ENCODE measurements at places on chromosomes 6 and 20.

DNA sequence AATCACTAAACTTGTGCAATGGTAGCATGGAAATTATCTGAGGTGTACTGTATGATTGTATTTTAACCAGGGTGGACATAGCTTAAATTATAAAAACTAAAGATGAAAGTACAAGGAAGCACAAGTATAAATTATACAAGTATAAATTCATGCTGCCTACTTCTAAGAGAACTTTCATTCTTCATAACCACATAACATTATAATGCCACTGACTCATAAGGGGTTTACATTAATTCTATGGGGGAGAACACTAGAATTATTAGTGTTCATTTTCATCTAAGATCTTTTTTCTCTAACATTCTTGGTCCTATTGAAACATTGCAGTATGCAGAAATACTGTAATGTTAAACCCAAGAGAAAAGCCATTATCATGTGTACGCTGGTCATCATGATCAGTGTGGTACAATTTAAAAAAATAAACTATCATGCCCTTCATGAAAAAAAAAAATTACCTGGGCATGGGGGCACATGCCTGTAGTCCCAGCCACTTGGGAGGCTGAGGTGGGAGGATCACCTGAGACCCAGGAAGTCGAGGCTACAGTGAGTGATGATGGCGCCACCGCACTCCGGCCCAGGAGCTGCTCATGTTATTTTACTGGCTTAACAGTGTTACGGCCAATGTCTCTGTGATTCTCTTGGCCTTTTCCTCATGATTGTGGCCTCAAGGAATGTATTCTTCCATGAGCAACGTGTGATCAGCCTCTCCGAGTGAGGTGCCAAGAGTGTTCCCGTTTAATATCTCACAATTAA, 25.9 kb upstream of the AHCY start:
- no peak for DNase-seq

- no peak for DNase-seq
Observed at GRCh38 chr6:170038708-170039107, 252.2 kb downstream of the DLL1 start.

DNA sequence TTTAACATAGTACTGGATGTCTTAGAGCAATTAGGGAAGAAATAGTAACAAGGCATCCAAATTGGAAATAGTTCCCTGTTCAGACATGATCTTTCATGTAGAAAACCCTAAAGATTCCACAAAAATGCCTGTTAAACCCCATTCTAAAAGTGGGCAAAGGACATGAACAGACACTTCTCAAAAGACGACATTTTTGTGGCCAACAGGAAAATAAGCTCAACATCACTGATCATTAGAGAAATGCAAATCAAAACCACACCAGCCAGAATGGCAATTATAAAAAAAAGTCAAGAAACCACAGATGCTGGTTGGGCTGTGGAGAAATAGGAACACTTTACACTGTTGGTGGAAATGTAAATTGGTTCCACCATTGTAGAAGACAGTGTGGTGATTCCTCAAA, 109.9 kb upstream of the MOCS1 start:
- no peak for DNase-seq

DNA sequence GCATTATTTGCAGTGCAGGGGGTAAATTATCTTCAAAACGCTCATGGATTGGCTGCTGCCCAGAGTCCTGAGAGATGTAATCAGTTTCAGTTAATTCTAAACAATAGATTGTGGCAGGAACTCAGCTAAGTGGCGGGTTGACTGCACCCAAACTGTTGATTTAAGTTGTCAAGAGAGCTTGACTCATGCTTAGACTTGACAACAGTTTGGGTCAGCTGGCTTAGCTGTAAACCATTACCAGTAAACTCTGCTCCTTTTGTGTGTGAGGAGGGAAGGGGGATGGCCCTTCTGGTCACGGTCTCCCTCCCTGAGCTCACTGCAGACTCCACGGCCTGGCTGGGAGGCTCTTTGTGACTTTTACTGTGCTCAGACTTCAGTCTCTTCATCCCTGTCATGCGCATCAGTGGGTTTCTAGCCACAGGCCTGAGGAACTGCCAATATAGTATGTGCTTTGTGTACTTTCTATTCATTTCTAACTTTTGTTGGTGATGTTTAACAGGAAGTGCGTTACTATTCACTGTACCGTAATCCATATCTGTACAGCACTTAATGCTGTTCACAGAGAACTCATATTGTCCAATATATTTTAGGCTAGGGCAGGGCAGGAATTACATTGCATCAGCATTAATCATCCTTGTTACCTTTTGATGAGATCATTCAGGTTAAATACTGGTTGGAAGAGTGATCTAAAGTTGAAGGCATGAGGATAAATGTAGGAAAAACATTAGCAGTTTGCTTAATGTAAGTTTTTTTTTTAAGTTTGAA, 488.3 kb downstream of the CDKAL1 start:
- peak; percentile 83 for DNase-seq

- DNase-seq: no peak
Observed at GRCh38 chr6:167577891-167578361, 248.8 kb upstream of the AFDN start.

DNA sequence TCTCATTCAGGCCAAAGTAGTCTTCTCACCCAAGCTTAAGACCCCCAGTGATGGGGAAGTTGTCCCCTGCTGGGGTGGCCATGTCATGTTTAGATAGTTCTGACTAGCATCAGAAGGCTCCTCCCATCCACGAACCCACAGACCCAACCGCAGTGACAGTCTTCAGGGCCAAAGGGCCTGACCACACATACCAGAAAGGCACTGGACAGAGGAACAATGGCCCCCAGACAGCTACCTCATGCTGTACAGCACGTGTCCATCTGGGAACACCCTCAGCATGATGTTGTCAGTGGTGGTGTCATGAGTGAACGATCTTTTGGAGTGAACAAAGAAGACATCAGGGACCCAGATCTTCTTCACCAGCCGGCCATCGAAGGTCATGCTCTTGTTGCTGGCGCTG, 46.3 kb downstream of the GABRR2 start:
- DNase-seq: no peak

GRCh38 chr20:35517125-35517524, 12.3 kb downstream of the C20orf173 start:
- no peak for DNase-seq

DNA sequence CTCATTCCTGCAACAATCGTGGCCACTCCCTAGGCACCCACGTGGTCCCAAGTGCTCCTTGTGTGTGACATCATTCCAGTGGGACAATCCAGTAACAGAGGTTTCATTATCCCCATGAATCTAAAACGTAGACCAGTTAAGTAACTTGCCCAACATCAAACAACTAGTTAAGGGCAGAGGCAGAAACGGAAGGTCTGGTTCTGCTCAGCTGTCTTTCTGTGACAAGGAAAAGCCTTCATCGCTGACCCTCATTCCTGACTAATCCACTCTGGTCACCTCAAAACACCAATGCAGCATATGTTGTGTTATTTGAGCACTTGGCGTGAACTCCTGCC, 261.4 kb upstream of the JARID2 start:
- DNase-seq: no peak

GRCh38 chr6:129835691-129836090, 25.4 kb downstream of the TMEM244 start:
- DNase-seq: no peak

DNA sequence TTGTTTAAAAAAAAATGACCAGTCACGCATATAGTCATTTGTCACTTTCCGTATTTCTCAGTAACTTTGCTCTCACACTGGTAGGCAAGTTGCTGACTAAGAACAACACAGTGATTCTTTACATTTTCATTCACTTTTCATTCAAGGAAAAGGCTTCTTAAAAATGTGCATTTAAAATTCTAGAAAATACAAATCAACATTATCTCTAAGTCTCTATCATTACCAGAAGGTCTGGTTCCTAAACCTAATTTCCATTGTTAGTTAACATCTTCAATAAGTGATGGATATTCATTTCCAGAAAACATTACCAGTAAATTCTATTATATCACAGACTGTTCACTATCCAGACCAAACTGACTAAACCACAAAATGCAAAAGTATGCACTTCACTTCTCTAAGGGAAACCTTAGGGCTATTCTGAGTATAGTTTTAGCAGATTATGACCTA, 115.3 kb downstream of the AHI1 start:
- no peak for DNase-seq

DNA sequence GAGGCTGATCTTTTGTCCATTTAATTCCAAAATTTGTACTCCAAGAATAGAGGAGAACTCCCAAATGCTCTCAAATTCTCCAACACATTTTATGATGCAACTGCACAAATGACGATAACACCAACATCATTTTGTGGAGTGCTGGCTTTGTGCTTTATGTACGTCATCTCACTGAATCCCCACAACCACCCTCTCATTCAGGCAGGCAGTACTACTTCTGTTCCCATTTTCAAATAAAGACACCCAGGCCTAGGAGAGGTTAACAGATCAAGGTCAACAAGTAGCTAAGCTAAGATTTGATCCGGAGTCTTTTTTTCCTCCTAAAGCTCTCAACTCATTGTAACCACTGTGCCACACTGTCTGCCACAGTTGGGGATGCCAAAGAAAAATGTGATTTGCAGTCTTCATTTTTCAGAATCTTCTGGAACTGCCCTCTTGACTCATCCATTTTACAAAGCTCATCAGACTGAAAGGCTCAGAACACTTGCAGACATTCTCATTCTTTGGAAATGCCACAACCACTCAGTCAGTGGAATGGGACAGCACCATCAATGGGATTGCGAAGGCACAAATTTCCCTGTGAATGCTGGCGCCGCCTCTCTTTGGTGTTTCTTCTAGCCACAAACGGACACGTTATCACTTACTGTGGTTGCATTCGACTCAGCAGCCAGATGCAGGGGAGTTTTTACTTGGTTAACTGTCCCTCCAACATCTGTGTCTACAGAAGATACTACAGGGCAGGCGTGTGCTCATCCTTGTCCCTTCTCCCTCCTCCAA, 184.4 kb downstream of the GJA10 start:
- no peak for DNase-seq

DNA sequence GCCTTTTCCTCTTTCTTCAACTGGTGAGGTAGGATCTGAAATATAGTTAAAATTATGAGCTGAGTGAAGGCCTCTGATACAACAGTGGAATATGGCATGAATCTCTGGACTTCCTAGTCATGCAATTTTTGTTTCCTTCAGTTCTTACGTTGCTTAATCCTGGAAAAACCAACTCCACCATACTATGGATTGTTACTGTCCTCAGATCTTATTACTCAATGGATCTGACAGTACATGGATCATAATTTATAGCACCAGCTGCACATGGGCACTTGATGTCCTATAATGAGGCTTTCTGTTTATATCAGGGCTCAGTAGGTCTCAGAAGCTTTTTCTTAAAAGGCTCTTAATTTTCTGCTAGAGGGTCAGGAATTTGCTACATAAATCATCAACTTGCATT, 1341.0 kb upstream of the EYS start:
- DNase-seq: no peak

DNA sequence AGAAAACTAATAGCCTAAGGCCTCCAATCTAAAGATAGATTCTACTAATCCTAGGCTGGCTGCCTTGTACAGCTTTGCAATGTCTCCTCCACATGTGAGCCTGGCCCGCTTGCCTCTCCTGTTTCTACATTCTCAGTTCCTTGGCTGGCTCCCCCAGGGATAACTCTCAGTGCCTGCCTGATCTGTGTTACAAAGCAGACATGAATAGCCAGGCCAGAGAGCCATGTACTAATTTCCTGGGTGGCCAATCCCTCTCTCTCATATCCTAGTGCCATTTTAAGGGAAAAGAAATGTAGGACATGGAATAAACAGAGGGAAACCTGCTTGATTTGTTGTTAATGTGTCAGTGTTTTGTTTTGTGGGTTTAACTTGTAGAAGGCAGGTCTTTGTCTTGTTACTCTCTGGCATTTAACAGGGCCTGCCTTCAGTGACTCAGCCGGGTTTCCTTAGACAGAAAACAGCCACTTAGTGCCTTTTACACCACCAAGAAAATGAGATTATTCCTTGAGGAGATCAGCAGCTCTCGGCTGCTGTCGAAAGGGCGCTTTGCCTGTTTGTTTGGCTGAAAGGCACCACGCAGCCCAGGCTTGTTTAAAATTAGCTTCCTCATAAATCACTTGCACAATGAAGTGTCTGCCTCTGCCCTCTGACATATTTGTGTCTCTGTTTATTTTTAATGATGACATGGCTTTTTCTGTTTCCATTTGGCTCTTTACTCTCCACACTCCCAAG, 702.7 kb downstream of the MAFB start:
- no peak for DNase-seq

- DNase-seq: no peak
Observed at GRCh38 chr6:110971468-110971867, 10.4 kb upstream of the RPF2 start.

DNA sequence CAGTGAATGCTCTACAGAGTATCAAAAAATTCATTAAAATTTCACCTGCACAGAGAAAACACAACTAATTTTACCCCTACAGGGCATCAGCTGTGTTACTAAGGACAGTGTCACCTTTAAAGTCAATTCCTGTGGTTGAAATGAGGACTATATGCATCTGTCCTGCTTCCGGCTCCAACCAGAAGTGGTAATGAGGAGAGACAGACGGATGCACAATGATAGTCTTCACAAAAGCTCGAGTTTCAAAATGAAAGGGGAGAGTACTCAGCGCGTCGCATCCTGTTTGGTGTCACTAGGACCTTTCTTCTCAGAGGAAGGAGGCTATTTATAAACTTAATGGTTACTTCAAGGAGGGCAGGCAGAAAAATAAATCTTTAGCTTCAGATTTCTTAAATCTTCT, 86.5 kb downstream of the LYRM4 start:
- no peak for DNase-seq

DNA sequence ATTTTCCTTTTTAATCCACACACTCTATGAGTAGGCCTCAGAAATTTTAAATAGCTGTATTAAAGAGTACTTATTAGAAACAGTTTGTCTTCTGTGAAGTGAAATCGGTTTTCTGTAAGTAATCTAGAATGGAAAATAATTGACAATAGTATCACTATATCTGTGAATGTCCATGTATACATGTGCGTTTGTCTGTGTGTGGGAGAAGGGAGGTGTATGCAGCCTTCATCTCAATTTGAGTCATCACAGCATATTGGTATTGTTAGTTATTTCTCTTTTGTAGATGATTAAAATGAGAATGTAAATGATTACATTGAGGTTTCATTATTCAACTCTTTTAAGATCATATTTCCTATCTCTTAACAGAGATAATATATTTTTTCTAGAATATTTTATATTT, 206.0 kb downstream of the EYS start:
- no peak for DNase-seq

DNA sequence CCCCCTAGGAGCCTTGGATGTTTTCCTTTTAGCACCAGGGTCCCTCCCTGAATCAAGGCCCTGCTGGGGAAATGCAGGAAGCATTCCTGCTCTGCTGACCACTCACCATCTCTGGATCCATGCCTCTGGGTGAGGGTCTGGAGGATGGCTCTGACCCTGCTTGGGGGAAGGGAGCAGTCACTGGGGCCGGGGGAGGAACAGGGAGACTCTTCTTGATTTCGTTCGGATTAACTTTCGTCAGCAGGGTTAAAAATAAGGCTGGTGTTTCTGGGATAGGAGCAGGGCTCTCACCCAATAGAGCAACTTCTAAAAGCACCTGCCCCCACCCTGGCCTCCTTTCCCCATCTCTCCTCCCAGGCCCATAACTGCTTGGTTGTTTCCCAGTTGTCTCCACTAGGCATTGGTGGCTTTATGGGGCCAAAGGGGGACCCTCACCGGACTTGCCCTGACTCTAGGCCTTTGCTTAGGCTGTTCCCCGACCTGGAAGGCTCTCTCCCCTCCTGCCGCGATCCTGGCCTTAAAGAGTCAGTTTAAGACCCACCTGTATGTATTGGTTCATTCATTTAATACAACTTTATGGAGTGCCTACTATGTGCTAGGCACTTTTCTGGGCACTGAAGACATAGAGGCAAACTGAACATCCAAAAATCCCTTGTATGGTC, 63.0 kb downstream of the JPH2 start:
- DNase-seq: no peak

GRCh38 chr20:5072756-5073659, 46.8 kb downstream of the PCNA start:
- peak; percentile 89 for DNase-seq

All from LoVo (cell line).